ENCODE measurements at places on chromosomes 5 and 9. TPM values are rescaled to one million over a fixed set of nuclear protein-coding genes. Genes with fewer than 3 reads are reported as not detected.

- no peak overlapping the region for H3K4me3 ChIP-seq
- no peaks in the 10 kb centered on the region for H3K27me3 ChIP-seq
- no peaks in the 10 kb centered on the region for H3K36me3 ChIP-seq
- DNase-seq = no peak
- no peaks in the 10 kb centered on the region for H3K4me1 ChIP-seq
Measured at GRCh38 chr9:126495411-126496180, 118.1 kb upstream of the LMX1B start.

- H3K27me3 ChIP-seq = no peaks in the 10 kb centered on the region
- H3K4me1 ChIP-seq = no peaks in the 10 kb centered on the region
Measured at GRCh38 chr5:137190441-137190840, 308.7 kb downstream of the SPOCK1 start.

The FAM200C gene
- total RNA-seq = 5.7 TPM

- DNase-seq = no peak
- H3K4me3 ChIP-seq = no peak overlapping the region
- H3K27me3 ChIP-seq = no peaks in the 10 kb centered on the region
- H3K4me1 ChIP-seq = no peaks in the 10 kb centered on the region
- no peaks in the 10 kb centered on the region for H3K36me3 ChIP-seq
Measured at GRCh38 chr5:97297063-97297703, 114.1 kb upstream of the RIOK2 start.

GRCh38 chr5:20680718-20681302 is 692.8 kb upstream of the CDH18 start:
- no peak for DNase-seq
- H3K4me1 ChIP-seq = no peaks in the 10 kb centered on the region
- no peaks in the 10 kb centered on the region for H3K27me3 ChIP-seq
- H3K36me3 ChIP-seq = no peaks in the 10 kb centered on the region
- no peak overlapping the region for H3K27ac ChIP-seq

- no peak overlapping the region for H3K4me3 ChIP-seq
- no peak overlapping the region for H3K27ac ChIP-seq
- H3K27me3 ChIP-seq = no peaks in the 10 kb centered on the region
- no peaks in the 10 kb centered on the region for H3K36me3 ChIP-seq
- peak; percentile 32 for DNase-seq
Measured at GRCh38 chr5:135977375-135977928, 22.7 kb upstream of the LECT2 start.

DNA sequence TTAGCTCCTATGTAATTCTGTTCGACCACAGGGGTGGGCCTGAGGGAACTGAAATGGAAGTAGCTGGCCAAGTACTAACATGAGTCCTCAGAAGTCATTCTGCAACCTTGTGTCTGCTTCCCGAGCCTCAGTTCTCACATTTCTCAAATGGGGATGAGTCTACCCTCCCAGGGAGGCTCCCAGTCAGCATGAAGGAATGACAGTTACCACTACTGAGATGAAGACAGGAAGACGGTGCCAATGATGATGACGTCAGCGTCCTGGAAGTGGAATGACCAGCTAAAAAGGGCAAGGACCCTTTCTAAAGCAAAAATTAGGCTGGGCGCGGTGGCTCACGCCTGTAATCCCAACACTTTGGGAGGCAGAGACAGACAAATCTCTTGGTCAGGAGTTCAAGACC is 6.8 kb downstream of the PIP5KL1 start:
- H3K27ac ChIP-seq = no peak overlapping the region
- H3K4me1 ChIP-seq = peaks cover 46% of the 10 kb centered on the region
- H3K36me3 ChIP-seq = no peaks in the 10 kb centered on the region

The SLC6A3 gene
- total RNA-seq = not detected

The SHC3 gene
- 2.9 TPM for total RNA-seq

DNA sequence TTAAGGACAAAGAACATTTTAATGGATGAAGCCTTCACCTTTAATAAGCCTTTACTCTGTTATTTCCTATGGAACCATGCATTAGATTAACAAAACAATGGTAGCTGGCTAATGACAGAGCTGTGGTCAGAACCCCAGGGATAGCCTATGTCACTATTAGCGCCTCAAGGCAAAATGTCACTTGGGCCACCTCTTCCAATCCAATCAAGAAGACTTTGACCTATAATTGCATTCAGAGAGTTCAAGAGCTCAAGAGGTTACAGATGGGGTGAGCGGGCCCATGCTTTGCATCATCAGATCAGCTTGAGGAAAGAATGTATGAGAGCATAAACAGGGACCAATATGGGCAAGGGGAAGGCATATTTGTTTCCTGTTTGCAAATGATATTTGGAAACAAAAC is 425.1 kb downstream of the ARHGEF28 start:
- H3K27me3 ChIP-seq = no peaks in the 10 kb centered on the region
- H3K4me1 ChIP-seq = no peaks in the 10 kb centered on the region
- H3K27ac ChIP-seq = no peak overlapping the region
- H3K36me3 ChIP-seq = no peaks in the 10 kb centered on the region
- no peak overlapping the region for H3K4me3 ChIP-seq

GRCh38 chr9:115944166-115944948 is 209.2 kb upstream of the PAPPA start:
- no peak overlapping the region for H3K4me3 ChIP-seq
- peaks cover 21% of the 10 kb centered on the region for H3K4me1 ChIP-seq
- peak; percentile 51 for DNase-seq
- no peaks in the 10 kb centered on the region for H3K36me3 ChIP-seq
- no peaks in the 10 kb centered on the region for H3K27me3 ChIP-seq

DNA sequence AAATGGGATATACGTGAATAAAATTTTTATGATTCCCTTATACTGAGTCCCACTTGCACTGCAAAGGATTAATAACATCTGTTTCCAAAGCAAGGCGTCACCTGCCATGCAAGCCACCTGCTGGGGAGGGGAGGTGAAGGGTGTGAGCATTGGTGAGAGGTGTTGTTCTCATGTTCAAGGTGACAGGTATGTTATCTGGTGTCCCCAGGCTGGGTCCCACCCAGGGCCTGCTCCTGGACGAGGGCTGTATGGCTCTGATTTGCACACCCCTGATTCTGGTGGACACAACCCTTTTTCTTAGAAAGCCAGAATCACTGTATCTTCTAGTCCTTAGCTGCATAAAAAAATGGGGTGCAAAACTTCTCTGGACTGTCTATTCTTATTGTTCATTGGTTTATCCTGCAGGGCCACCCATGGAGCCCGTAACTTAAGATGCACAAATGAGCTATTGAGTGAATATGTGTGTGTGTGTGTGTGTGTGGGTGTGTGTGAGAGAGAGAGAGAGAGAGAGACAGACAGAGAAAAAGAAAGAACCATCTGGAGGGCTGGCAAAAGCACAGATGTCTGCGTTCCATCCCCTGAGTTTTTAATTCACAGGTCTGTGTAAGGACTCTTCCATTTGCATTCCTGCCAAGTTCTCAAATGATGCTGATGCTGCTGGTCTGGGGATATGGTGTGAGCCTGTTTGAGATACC is 53.7 kb downstream of the SYK start:
- H3K27me3 ChIP-seq = no peaks in the 10 kb centered on the region
- peaks cover 4% of the 10 kb centered on the region for H3K36me3 ChIP-seq
- no peak overlapping the region for H3K4me3 ChIP-seq
- no peak overlapping the region for H3K27ac ChIP-seq
- no peaks in the 10 kb centered on the region for H3K4me1 ChIP-seq
- DNase-seq = no peak

DNA sequence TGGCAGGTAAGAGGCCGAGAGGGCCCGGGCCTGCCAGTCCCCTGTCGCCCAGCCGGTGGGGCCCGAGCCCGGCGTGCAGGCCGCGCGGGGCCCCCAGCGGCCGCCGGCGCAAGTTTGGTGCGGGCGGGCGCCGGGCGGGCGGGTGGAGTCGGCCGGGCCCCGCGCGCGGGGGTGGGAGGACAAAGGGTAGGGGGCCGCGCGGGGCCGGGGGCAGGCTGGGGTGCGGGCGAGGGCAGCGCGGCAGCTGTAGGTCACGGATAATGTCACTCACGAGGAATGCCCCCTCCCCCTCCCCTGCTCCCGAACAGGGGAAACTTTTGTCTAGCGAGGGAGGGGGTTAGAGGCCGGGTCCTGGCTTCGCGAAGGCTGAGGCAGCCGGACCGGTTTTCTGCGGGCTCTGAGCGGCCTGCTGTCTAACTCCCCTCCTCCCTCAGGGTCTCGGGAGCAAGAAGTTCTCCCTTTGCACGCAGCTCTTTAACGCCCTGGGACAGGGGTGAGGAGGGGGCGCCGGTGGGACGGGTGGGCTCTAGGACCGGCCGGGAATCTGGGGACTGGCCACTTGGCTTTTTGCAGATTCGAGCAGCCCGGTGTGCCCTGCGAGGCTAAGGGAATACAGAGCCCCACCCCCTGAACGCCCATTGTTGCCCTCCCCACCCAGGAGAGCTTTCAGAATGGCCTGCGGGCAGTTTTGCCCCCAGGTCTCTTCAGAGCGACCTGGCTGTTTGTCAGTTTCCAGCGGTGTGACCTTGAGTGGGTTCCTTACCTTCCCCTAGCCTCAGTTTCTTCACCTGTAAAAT is 21.3 kb upstream of the NDST1 start:
- no peaks in the 10 kb centered on the region for H3K36me3 ChIP-seq
- no peaks in the 10 kb centered on the region for H3K27me3 ChIP-seq
- H3K4me1 ChIP-seq = peaks cover 47% of the 10 kb centered on the region

The NOXA1 gene
- 11.4 TPM for total RNA-seq

DNA sequence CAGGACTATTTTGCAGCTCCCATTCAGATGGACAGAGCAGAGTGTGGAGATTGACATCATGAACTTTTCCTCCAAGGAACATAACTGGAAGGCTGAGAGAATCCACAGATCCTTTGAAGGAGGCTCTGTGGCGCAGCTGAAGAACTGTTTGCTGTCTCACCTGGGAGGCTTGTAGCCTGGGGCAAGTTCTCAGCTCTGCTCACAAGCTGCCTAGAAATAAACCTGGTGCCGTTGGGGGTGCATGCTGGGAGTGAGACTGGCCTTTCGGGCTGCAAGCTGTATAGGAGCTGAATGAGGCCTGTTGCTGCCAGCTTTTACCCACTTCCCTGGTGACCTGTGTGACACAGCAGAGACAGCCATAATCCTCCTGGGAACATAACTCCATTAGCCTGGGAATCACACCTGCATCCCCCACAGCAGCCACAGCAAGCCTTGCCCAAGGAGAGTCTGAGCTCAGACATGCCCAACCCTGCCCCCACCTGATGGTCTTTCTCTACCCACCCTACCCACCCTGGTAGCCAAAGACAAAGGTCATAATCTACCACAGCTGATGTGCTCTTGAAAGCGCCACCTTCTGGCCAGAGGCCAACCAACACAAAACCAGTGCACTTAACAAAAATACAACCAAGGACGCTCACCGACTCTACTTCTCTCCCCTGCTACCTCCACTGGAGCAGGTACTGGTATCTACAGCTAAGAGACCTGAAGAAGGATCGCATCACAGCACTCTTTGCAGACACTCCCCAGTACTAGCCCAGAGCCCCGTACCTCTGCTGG is 205.1 kb upstream of the MRPS30 start:
- no peaks in the 10 kb centered on the region for H3K27me3 ChIP-seq
- no peak overlapping the region for H3K27ac ChIP-seq
- H3K4me1 ChIP-seq = no peaks in the 10 kb centered on the region
- H3K36me3 ChIP-seq = no peaks in the 10 kb centered on the region
- H3K4me3 ChIP-seq = no peak overlapping the region
- no peak for DNase-seq

DNA sequence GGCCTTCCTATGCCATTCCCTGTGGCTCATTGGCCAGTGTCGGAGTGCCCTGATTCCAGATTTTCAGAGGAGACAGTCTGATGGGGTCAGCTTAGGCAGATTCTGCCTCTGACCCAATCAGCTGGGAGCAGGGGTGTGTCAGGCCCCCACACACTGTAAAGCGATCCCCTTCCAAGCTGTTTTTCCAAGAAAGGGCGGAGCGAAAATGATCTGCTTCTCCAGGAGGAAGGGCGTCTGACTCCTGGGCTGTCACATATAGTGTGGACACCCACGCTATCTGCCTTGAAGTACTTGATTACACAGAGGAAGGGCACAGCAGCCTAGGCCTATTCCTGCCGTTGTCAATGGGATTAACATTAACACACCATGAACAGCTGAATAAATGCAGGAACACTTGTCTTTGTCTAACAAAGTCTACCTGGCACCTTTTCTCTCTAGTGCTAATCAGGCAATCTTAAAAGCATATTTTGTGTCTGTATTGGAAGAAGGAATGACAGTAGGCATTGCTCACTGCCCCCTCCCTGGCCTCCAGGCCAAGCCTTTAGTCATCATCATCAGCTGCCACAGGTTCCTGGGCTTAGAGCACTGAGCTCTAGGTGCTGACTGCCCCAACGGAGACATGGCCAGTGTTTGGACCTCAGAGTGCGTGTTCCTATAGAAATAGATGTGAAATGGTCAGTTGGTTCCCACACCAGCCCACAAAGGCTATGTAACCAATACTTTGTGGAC is 218.7 kb downstream of the MELK start:
- no peak overlapping the region for H3K27ac ChIP-seq
- DNase-seq = no peak
- H3K27me3 ChIP-seq = no peaks in the 10 kb centered on the region
- no peak overlapping the region for H3K4me3 ChIP-seq

The IL13 gene
- total RNA-seq = 0.44 TPM

The ZNF883 gene
- 2.4 TPM for total RNA-seq

DNA sequence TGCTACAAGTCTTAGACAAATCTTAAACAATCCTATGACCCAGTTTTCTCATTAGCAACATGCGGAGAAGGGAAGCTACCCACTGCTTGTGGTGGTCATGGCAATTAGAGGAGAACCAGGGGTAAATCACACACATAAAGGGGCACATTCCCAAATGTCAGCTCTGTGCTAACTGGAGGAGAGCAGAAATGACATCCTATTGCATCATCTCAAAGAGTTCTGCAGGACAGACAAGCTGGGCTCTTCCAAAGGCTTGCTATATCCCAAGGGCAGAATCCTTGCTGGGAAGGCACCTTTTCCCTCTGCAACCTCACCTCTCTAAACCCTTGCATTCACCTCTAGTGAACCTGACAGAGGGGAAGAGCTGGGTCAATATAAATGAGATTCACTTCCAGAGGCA is 17.0 kb upstream of the WWC1 start:
- no peaks in the 10 kb centered on the region for H3K36me3 ChIP-seq
- no peak overlapping the region for H3K27ac ChIP-seq

- no peak for DNase-seq
- no peak overlapping the region for H3K4me3 ChIP-seq
- no peak overlapping the region for H3K27ac ChIP-seq
- H3K4me1 ChIP-seq = no peaks in the 10 kb centered on the region
Measured at GRCh38 chr9:89149726-89150125, 28.9 kb downstream of the SHC3 start.

- H3K4me3 ChIP-seq = no peak overlapping the region
- no peaks in the 10 kb centered on the region for H3K4me1 ChIP-seq
- no peaks in the 10 kb centered on the region for H3K36me3 ChIP-seq
- peak; percentile 34 for DNase-seq
- no peaks in the 10 kb centered on the region for H3K27me3 ChIP-seq
Measured at GRCh38 chr5:151592855-151593408, 1.8 kb upstream of the FAT2 start.

DNA sequence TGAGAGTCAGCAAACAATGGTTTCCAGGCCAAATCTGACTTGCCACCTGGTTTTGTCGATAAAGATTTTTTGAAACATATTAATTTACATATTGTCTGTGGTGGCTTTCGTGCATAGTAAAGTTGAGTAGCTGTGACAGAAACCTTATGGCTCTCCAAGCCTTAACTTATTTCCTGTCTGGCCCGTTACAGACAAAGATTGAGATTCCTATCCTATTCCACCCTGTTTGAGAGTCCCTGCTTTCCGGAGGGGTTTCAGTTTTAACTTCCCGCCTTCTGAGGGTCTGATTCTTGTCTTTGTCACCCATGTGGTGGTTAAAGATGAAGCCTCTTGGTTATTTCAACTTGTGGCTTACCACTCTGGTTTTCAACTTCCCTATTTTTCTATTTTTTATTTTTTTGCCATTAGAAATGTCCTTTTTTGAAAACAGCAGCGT is 11.4 kb downstream of the OTULIN start:
- no peaks in the 10 kb centered on the region for H3K27me3 ChIP-seq
- peaks cover 39% of the 10 kb centered on the region for H3K4me1 ChIP-seq
- no peaks in the 10 kb centered on the region for H3K36me3 ChIP-seq
- DNase-seq = no peak
- no peak overlapping the region for H3K4me3 ChIP-seq

Data from tibial nerve (tissue), 4 donors.